ELR (cell line): ENCODE measurements at places on chromosomes 1 and 21.

DNA sequence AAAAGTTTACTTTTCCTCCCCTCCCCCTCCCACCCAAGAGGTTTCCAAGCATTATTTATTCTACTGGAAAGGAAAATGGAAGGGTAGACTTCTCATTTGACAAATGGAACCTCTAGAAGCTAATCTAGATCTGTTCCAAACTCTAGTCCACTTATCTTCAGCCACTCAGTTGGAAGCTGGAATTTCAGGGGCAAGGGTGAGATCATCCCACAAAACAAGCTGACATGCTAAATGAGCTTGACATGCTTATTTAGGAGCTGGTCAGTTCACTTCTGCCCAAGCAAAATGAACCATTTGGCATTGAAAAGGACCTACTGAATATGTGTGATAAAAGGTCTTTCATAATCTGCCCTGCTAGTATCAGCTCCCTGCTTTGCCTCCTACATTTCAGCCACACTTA lies 5.0 kb downstream of the LRRC41 start:
- no peak for DNase-seq

- no peak for DNase-seq
These were observed 116.3 kb upstream of the HP1BP3 start for GRCh38 chr1:20903437-20903836.

DNA sequence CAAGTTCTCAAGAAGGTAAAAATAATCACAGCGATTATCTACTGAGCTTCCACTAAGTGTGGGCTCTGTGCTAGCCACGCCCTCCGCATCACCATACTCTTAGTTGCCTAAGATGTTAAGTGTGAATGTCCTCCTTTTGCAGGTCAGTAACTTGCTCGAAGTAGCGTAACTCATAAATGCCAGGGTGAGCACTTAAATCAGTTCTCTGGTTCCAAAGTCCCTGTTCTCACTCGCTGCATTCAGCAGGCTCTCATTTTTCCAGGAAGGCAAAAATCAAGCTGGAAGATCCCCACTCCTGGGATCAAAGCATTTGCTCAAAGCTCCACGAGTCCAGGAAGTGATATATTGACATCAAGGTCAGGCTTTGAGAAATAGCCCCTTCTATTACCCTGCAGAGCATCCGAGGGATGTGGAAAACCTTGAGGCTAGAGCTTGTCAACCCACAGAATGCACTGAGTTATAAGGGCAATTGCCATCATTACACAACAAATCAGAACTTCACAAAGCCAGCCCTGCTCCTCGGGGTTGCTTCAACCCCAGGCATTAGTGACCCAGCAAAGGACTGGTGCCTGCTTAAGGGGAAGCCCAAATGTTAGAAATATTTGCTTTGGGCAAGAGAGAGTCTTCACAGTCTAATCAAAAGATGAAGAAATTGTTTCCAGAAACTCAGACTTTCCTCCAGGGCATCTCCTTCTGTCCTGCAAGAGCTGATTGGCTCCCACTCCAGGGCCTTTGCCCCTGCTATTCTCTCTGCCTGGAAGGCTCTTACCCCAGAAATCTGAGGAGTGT lies 19.5 kb downstream of the SLC30A1 start:
- no peak for DNase-seq

DNA sequence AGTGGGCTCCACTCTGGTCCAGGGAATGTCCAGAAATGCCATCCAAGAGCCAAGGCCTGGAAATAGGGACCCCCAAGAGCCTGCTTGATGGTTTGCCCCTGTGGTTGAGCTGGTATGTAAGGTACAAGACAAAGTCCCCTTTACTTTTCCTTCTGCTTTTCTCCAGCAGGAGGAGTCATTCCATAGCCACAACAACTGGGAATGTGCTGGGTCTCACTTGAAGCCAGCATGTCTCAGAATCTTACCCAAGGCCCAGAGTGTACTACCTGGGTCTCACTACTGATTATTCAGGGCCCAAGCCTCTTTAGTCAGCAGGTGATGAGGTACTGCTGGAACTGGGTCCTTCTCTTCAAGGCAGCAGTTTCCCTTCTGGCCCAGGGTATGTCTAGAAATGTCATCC lies 62.1 kb upstream of the CD55 start:
- peak; percentile 51 for DNase-seq

DNA sequence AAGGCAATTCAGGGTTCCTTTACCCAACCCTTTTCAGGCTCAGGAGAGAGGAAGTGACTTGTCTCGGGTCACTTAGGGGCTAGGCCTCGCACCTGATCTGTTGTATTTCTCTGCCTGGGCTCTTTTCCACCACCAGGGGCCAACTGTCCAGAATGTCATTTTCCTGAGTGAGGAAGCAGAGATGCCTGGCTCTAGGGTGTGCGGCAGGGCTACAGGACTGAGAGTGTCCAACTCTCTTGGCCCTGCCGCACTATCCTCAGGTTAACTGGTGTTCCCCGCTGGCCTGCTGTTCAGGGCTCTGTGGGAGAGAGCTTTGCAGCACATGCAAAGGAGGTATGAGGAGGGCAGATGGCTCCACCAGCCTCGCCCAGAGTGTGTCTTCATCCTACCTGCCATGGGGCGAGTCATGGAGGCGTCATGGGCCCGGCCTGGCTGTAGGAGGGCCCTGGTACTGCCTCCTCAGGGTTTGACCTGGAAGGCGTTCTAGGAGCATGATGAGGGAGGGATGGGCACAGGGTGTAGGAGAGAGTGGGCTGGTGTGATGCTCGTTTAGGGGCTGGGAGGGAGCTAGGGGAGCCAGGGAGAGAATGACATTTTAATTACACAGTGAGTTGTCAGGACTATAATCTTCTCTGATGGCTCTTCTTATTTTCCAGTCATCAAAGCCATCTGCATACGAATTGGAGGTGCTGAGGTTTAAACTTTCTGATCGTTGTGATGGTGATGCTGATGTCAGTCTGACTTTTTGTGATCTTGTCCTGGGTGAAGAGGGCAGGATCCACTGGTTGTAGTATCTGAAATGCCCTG lies 128.3 kb downstream of the NOS1AP start:
- DNase-seq, result no peak

GRCh38 chr1:188089461-188089860 lies 1260.7 kb downstream of the PLA2G4A start:
- no peak for DNase-seq

- DNase-seq, result no peak
These were observed 152.7 kb downstream of the CASZ1 start for GRCh38 chr1:10643607-10644306.

- DNase-seq, result no peak
These were observed 8.1 kb downstream of the CYP4X1 start for GRCh38 chr1:47031585-47031984.

- no peak for DNase-seq
These were observed 79.9 kb downstream of the PTPN14 start for GRCh38 chr1:214471458-214471857.

GRCh38 chr1:57116871-57117270 lies 151.1 kb upstream of the C8B start:
- no peak for DNase-seq

- no peak for DNase-seq
These were observed 550.2 kb downstream of the LMO4 start for GRCh38 chr1:87878873-87879272.

DNA sequence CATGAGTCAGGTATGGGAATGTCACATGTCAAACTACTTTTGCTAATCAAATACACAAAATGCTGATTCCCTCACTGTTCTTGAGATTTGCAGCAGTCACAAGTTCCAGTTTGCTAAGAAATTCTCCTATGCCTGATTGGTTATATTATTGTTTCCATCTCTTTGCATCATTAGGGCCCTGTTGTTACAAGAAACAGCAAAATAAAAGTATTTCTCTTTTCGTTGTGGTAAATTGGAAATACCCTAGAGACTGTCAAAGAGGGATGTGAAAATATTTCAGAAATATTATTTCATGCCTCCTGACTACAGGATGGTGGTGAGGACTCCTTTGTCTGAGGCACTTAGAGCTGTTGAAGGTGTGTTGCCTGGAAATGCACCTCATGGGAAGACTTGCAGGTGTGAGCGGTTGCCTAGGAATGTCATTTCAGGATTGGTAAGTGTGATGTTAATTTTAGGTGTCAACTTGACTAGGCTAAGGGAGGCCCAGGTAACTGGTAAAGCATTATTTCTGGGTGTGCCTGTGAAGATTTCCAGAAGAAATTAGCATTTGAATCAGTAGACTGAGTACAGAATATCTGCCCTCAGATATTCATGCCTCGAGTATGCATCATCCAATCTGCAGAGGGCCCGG lies 117.4 kb downstream of the ROR1 start:
- no peak for DNase-seq

DNA sequence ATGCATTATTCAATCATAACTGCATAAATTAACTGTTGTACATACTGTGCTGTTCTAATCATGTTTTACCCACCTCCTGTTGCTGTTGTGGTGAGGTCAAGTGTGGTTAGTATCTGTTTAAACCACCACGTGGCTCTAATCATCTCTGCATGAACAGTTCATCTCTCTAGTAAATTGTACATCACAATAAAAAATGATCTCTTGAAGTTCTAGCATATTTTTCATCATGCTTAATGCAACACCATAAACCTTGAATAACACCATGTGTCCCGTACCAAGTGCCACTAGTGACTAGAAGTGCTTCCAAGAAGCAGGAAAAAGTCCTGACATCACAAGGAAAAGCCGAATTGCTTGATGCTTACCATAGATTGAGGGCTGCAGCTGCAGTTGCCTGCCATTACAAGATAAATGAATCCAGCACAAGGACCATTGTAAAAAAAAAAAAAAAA lies 51.7 kb downstream of the SNRPE start:
- no peak for DNase-seq

DNA sequence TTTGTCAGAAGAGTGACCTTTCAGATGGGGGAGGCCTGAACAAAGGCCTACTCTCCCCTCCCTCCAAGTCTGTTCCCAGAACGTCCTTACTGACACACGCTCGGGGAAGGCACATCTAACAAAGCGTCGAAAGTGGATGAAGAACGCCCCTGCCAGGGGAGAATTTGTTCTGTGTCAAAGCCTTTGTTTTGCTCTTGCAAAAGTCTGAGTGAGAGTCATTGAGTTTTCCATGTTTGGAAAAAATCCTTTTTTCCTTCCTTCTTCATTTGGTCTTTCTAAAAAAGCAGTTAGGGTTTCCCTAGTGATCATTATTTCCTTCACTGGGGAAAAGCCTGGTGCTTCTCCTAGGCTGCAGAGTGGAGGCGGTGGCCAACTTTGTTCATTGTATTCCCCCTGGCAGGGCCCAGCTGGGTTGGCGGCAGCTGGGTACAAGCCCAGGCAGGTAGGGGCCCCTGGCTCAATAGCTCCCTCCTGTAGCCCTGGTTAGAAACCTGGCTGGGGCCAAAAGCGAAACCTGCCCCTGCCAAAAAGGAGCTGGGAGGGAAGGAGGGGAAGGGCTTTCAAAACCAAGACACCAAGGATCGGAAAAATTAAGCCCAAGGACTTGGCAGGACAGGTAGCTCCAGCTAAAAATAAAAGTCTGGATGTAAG lies 81.1 kb downstream of the ITPKB start:
- no peak for DNase-seq

DNA sequence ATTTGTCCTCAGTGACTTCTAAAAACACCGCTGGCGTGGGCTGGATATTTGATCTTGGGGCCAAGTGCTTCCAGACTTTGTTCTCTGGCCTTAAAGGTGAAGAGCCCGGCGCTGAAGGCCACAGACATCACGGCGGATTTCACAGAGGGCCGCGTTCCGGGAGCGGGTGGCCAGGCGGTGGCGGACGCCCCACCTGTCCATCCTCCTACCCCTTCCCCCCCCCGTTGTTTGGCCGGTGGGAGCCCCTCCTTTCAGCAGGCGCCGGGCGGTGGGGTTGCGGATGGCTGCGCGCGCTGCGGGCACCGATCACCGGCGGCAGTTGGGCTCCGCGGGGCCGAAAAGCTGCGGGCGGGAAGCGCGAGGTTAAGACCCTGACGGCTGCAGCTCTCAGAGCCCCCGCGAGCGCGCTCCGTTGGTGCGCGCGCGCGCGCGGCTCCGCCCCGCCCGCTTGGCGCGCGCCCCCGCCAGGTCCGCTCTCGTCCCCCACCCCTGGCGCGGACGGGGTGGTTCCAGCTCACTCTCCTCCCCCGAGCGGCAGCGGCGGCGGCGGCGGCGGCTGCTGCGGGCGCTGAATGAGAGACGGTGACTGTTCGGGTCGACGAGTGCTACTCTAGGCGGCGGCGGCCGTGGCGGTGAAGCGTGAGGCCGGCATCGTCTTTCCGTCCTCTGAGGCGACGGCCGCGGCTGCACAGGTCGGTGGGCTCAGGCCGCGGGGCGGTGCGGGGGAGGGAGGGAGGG lies at the start of gene RALGPS2:
Gene RALGPS2 (plus strand): TSS at position 517 of the 738 bp plus-strand sequence. CDS start 51,521 bp downstream, outside the sequence.
- DNase-seq, result peak; percentile 84

- peak; percentile 80 for DNase-seq
These were observed 25.5 kb upstream of the RBBP5 start for GRCh38 chr1:205147191-205147835.

GRCh38 chr1:8718850-8719361 lies 98.5 kb downstream of the RERE start:
- no peak for DNase-seq

GRCh38 chr1:64908575-64908974 lies 57.8 kb downstream of the JAK1 start:
- DNase-seq, result no peak

- no peak for DNase-seq
These were observed 274.5 kb downstream of the TM2D1 start for GRCh38 chr1:61450454-61450853.

DNA sequence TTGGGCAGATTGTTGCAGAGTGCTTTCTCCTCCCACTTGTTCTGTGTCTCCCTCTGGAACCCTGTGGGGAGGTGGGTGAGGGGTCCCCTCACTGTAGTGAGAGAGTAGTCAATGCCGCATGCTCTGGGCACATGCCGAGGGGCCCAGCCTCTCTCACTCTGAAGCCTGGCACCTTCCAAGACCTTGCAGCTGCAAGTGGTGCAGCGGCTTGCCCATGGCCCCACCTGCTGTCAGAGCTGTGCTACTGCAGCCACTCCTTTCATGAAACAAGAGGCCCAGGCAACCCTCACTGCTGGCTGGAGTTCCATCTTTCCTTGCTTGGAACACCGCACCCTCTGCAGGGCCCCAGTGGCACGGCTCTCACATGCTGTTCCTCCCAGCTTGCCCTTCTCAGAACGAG lies 58.4 kb upstream of the COL6A1 start:
- peak; percentile 74 for DNase-seq

DNA sequence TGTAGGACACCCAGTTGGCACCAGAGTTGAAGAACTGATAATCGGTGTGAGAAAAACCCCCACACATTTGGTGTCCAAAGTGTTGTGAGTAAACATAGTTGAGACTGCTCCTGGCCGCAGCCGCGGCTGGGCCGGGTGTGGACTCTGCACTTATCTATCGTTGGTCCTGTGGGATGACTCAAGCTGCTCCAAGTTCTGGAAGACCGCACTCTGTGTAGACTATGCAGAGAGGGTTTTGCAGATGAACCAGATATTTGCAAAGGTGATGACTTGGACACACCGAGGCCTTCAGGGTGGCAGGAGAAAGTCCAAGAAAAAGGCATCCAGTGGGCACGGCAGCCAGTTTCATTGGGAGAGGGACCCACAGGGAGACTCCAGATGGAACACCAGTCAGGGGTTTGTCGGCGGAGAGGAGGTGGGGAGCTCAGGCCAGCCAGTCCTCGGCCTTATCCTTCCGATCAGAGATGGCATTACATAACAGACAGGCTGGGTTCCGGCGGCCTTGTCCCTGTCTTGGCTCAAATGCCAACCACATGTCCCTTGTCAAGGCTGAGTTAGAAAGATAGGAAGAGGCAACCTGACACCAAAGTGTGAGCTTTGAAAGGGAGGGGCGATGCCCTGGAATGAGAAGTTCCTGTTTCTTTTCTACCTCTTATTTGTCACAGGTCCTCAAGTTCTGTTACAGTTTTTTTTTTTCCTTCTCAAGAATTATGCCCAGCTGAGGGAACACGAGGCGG lies 21.1 kb downstream of the C2CD2 start:
- peak; percentile 88 for DNase-seq
